ENCODE measurements at places on chromosomes 3 and 15.
A peak's percentile ranks its signal among the peaks of the same experiment; 100 is the strongest.

DNA sequence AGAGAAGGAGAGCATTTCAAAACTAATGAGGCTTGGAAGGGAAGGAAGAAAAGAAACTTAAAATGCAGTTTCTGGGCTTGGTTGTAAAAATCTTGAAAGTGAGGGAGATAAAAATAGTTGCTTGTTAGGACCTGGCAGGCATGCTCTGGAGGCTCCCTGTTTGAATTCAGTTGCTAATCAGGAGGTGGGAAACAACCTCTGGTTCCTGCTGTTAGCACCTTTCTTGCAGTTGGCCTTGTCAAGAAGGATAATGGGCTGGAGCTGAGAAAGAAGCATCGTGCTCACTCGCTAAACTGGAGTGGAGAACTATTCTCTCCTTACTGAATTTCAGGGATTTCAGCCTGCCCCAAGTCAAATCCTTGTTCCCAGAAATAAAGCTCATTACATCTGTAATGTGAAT lies 23.4 kb downstream of the SNAPC5 start:
- no peak for DNase-seq

DNA sequence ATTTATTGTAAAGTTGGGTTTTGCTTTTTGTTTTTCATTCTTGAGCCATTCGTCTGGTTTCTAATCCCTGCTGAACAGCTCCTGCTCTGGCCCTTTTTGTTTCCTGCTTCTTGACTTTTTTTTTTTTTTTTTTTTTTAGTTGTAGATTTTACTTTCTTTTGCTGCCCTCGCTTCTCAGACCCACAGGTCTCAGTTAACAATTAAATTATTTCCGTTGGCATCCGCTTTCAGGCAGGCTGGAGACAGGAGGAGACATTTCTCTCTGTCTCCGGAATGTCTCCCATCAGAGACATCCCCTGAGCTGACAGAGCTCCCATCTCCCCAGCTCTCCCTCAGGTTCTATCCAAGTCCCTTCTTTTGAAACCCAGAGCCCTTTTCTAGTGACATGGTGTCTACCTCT lies 68.6 kb downstream of the SLC6A6 start:
- no peak for DNase-seq

DNA sequence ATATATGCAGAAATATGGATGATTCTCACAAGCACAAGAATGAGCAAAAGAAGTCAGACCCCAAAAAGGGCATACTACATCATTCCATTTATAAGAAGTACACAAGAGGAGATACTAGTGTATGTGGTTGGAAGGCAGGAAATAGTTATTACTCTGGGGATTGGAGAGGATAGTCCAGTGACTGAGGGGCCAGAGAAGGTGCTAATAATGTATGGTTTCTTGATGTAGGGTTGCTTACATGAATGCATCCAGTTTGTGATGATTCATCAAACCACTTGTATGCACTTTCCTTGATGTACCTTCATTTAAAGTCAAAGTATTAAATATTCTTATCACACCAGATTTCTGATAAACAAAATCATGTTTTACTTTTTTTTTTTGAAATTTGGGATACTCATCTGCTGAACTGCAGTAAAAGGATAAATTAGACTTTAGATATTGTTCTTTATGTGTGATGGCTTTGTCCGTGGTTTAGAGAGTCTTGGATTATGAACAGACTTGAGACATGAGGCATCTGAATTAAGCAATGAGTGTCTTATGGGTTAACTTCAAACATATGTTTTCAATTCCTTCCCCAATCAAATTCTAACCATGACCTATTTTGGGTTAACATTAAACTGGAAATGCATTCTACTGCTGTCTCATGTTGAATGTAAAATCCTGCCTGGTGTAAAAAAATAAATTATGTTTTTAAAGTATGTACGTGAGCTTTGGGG lies 171.2 kb downstream of the SEMA6D start:
- no peak for DNase-seq

DNA sequence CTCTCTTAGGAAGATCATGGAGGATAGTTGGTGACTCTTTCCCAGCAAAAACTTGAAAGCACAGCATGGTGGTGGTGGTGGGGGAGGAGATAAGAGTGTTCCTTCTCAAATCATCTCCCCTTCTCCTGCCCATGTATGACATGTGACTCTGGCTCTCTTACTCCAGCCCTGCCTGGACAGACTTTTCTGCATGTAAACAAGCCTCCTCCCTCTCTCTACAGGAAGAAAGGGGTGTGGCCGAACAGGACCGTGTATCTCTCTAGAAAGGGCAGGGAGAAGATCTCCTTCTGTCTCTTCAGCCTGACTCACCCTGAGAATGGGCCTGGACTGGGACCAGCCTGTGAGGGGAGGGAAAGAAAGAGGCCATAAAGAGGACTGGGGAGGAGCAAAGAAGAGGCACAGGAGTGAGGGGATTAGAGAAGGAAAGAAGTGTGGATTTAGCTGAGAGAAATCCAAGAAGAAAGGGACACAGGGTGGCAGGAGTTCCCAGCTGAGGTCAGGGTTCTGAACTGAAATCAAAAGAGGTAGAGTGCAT lies 1.5 kb downstream of the CELF6 start:
- DNase-seq, result no peak

DNA sequence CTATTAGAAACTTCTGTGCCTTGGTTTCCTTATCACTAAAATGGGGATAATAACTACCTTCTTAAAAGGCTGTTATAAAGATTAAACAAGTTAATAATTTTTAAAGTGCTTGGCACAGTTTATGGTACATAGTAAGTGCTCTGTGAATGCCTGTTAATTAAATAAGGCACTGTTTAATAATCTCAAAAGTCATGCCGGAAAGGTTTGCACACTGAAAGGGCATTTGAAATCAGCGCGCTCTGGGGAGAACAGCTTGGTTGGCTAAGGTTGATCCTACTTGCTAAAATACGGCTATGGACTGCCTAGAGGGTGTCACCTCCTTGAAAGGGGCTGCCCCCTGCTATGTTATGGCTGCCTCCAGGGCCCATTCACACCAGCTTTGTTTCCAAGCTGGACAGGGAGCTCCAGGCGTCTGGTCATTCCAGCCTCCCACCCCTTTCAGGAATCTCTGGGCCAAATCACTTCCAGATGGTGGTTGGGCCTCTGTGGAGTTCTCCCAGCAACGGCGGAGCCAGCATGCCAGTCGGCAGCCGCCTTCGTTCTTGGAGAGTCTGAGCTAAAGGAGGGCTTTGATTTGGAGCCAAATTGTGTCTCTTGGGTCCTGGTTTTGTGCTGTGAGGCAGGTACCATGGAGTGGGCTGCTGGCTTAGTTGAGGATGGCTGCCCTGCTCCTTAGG lies 5.9 kb downstream of the FLNB start:
- DNase-seq, result no peak

DNA sequence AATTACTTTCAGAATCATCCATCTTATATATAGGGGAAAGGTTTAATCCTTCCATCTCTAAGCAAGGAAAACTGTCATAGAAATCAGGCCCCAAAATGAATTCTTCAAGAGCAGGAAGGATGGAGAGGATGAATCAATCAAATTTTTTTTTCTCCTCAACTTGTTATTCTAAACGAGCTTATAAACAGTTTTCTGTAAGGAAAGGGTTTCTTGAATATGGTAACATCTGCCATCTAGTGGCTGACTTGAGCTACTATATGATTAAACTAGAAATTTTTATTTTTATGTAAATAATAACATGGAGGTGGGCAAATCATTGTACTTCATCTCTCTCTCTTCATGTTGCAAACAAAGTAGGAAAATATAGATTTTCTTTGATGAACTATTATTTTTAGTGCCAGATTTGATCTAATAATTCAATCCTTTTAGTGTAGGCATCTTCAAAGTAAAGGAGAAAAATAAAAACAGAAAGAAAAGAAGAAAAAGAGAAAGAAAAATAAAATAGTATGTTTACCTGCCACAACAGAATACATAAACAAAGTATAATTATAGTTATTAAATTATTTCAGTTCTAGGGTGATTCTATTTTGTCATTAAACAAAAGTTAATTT lies 146.6 kb downstream of the SERPINI1 start:
- peak; percentile 83 for DNase-seq

Data from OCI-LY7 (cell line).